ENCODE measurements at places on chromosomes 1 and 21.

GRCh38 chr21:41680444-41681347, 86.2 kb downstream of the RIPK4 start:
- no peak for DNase-seq

DNA sequence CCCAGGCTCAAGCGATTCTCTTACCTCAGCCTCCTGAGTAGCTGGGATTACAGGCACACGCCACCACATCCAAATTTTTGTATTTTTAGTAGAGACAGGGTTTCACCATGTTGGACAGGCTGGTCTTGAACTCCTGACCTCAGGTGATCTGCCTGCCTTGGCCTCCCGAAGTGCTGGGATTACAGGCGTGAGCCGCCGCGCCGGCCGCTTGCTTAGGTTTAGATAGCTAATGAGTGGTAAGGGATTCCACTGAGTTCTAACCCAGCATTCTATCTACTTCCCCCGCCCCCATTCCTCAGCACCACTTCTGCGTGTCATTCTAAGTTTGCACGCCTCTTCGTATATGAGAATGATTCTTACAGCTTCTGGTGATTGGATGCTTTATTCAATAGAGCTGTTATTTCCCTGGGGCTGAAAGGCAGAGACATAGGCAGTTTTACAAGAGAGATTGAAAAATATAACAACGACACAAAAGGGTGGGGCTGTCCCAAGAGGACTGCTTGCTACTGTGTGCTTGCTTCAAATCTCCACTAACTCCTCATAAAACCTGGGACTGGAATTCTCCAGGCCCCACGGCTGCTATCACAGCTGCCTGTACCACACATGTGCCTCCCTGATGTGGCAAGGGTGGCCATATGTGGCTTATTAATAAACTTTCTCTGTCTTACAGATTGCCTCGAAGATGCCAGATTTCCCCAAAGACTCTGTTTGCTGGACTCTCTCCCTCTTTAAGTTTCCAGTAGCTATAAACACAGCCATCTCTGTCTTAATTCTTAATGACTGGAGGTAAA, 23.7 kb upstream of the GREM2 start:
- no peak for DNase-seq

- no peak for DNase-seq
These were observed 133.3 kb upstream of the C1orf105 start for GRCh38 chr1:172287208-172287607.

GRCh38 chr1:57082711-57083439, 117.1 kb upstream of the C8B start:
- no peak for DNase-seq

DNA sequence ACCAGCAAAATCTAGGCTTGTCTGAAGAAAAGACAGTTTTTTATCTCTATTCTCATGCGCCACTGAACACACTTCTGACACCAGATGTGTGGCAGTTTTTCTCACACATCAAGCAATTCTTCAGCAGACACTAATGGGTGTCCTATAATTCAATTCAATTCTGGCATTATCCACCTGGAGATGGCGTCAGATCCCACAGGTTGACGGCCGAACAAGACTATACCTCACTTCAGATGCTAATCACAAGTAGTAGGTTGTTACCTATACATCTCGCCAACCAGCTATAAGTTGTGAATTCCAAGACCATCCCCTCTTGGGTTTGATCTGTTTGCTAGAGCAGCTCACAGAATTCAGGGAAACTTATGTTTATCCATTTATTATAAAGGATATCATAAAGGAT, 89.9 kb upstream of the ARTN start:
- DNase-seq, result no peak

GRCh38 chr1:175717610-175718540, 25.5 kb downstream of the TNR start:
- DNase-seq, result no peak

DNA sequence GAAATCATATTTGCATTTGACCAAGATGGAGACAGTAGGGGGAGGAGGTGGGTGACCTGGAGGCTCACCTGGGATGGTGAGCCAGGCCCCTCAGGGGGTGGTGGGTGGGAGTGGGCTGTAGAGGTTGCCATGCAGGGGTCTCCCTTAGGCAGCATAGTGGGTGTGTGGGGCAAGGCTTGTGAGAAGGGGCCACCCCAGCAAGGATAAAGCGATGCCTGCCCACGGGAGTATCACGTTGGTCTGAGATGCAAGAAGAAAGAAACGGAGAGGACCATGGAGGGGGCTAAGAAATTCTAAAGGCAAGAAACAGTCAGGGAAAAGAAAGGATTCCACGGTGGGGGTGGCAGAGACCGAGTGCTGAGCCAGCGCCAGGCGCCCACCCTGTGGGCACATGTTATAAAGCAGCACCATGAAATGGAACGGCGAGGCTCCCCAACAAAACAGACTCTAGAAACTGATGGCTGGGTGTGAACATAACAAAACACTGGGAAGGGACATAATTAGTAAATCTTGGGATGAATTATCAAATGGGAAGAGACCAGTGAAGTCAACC, 11.7 kb upstream of the C2CD2 start:
- DNase-seq, result no peak

GRCh38 chr1:42186152-42186551, 21.6 kb upstream of the GUCA2A start:
- no peak for DNase-seq

- no peak for DNase-seq
These were observed 25.1 kb downstream of the SYNJ1 start for GRCh38 chr21:32702702-32703101.

GRCh38 chr1:207903767-207904166, 7.2 kb downstream of the CD34 start:
- DNase-seq, result no peak

DNA sequence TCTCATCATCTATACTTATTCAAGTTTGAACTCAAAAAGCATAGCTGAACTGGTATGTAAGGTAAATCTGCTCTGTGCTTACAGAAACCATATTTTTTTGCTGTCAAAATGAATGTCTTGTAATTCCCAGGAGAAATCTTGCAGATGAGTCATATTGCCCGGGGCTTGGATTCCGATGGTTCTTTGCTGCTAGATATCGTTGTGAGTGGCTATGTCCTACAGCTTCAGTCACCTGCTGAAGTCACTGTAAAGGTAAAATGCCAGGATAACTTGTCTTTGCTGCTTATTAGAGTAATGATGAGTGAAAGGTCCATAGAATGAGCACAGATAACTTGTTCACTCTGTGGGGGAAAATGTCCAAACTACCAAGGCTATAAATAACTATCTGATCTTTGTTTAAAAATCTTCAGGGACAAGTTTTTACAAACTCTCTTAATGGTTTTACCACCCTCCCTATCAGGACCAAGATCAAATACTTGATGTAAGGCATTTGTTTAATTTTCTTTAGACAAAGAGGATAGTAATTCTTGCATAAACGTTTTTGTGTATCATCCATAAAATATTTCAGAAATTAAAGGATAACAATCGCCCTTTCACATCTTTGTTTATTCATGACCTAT, 222.3 kb downstream of the TPR start:
- DNase-seq, result peak; percentile 54

- no peak for DNase-seq
These were observed 29.0 kb downstream of the VWA5B1 start for GRCh38 chr1:20319456-20320220.

DNA sequence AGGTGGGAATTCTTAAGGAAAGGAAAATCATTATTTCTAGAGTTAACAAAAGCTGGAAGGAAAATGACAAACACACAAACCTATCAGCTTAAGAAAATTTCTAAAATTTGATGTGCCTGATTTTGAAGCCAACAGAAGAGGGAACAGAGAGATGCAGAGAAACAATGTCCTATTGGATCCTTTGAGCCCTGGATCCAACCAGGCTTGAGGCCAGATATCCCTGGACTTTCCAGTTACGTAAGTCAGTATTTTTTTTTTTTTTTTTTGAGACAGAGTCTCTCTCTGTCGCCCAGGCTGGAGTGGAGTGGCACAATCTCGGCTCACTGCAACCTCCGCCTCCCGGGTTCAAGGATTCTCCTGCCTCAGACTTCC, 648.9 kb downstream of the KIF26B start:
- DNase-seq, result no peak

- no peak for DNase-seq
These were observed 18.9 kb upstream of the COL6A2 start for GRCh38 chr21:46078978-46079351.

DNA sequence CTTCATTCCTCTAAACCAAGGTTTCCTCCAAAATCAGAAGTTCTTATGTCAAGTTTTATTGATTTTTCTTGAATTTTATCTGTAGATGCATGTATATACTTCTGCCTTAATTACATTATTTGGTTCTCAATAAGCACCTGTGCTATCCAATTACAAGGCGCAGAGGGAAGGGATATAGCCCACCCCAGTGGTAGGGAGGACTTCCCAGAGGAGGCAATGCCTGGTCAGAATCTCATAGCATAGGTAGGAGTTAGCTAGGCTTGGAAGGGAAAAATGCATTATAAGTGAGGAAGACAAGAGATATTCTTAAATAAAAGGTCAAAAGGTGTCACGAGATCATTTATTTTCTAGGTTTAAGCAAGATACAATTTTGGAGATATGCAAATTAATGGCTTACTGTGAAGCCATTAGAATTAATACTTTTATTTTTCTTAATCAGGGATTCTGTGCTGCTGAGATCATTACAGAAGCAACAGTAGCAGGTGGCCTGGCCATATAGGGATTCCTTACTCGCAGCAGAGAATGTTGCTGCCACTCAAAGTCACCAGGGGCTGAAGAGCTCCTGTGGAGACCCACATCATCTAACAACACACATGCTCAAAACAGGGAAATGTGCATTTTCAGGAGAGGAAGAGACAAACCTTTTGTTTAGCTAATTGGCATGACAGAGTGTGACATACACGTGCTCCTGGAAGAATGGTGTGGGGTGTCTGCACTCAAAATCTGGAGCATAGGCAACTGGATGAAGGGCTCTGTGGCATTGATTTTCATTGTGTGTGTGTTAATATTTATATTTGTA, 178.3 kb downstream of the ATG4C start:
- no peak for DNase-seq

DNA sequence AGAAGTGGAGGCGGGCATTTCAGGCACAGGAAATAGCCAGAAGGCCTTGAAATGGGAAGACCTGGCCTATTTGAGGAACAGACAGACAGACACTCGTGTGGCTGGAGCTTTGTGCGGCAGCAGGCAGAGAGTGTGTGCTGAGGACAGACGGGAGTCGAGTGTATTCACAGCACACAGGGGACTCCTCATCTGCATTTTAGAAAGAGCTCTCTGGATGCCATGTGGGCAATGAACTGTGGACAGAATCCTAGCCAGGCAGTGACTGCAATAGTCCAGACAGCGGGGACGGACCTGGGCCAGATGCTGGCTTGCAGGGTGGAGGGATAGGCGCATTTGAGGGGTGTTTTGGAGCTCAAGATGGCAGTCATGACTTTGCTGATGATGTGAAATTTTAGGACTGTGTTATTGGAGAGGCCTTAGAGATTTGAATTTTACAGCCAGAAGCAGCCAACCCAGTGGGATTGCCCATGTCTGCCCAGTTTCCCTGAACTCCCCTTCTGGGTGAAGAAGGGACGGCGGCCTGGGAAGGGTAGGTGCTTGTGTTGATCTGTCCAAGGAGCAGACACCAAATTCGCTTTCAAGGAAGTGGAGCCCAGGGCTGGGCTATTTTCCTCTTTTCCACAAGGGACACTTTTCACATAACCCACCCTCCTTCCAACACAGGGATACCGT, 43.7 kb downstream of the CHAF1B start:
- no peak for DNase-seq

- no peak for DNase-seq
These were observed 63.2 kb upstream of the GNG4 start for GRCh38 chr1:235712812-235713211.

DNA sequence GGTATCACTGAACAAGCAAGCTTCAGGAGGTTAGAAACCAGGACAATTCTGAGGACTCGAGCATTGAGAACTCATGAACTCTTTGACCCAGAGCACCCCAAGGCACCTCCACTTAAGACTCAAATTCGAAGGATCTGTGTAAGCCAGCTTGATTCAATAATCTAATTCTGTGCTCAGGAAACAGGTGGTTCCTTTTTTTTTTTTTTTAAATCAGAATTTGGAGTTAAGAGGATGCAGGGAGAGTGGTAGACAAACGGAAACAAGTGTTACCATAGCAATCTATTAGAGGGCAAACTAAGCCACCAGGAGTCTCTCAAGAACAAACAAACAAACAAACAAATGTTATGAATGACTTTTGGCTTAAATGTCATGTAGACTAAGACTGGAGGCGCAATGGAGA, 53.8 kb upstream of the DPH5 start:
- DNase-seq, result no peak

DNA sequence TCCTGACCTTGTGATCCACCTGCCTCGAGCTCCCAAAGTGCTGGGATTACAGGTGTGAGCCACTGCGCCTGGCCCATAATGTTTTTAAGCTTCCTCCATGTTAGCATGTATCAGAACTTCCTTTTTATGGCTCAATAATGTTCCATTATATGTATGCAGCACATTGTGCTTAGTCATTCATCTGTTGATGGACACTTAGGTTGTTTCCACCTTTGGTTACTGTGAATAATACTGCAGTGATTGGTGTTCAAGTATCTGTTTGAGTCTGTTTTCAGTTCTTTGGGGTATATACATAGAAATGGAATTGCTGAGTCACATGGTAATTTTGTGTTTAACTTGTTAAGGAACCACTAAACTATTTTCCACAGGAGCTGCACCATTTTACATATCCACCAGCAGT, 17.7 kb downstream of the CMPK1 start:
- DNase-seq, result no peak

DNA sequence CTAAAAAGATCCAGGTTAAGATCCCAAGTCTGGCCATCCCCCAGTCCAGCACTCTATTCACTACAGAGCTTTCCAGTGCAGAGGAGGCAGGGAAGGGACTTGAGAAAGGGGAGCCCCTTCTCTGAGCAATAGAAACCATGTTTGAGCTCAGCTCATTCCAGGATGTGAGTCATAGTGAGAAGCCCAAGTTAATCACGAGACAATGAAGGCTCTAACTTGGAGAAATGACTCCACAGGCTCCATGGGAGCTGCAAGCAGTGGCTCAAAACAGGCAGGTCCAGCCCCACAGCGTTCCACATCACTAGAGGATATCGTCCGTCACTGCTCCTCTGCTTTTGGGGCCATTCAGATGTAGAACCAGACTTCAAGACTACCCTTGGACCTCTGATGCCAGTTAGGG, 59.1 kb downstream of the CAMK2N1 start:
- DNase-seq, result no peak

DNA sequence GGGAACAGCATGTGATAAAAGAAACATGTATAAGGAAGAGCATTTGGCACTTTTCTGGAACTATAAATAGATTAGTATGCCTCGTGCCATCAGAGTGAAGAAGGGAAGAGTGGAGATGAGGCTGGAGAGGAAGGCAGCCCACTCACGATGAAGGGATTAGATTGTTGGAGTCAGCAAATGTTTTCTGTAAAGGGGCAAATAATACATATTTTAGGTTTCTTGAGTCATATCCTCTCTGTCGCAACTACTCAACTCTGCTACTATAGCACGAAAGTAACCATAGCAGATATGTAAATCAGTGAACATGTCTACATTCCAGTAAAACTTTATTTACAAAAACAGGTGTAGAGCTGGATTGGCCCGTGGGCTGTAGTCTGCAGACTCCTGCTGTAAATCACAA, 147.8 kb downstream of the TENT5C start:
- DNase-seq, result no peak

- DNase-seq, result no peak
These were observed 623 bp downstream of the CAPN2 start for GRCh38 chr1:223712850-223713474.

- no peak for DNase-seq
These were observed 119.0 kb downstream of the AK5 start for GRCh38 chr1:77400781-77401180.

Measured in HCT116 (cell line).